ENCODE measurements at places on chromosomes 5 and 9.

GRCh38 chr5:55324815-55325418 lies 17.1 kb downstream of the MTREX start:
- DNase-seq: peak; percentile 21

DNA sequence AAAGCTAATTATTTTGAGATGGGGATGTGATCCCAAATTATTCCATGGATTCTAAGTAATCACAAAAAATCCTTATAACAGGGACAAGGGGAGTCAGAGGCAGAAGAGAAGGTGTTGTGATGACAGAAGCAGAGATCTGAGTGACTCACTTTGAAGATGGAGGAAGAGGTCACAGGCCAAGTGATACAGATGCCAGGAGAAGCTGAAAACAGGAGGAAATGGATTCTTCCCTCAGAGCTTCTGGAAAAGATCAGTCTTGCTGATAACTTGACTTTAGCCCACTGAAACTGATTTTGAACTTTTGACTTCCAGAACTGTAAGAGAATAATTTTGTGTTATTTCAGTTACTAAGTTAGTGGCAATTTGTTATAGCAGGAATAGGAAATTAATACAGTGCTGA lies 105.3 kb downstream of the GCNT1 start:
- DNase-seq: no peak

- no peak for DNase-seq
Measured at GRCh38 chr9:121122246-121123032, 47.7 kb downstream of the CNTRL start.

DNA sequence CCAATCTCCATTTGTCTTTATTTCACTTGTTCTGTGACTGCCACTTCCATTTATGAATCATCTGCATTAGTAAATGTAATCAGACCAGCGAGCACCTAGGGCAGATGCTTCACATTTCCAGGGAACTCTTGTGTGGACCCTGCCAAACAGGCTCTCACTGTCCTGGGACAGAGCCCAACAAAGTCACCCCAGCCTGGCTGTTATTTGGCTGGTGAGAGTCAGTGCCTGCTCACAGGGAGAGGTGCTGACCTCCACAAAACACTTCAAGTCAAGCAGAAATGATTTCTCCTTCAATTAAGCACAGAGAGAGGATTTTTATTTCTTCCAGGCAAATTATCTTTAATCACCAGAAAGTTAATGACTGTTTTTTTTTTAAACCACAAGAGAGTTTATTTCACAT lies 568.0 kb downstream of the MTRR start:
- DNase-seq: no peak

DNA sequence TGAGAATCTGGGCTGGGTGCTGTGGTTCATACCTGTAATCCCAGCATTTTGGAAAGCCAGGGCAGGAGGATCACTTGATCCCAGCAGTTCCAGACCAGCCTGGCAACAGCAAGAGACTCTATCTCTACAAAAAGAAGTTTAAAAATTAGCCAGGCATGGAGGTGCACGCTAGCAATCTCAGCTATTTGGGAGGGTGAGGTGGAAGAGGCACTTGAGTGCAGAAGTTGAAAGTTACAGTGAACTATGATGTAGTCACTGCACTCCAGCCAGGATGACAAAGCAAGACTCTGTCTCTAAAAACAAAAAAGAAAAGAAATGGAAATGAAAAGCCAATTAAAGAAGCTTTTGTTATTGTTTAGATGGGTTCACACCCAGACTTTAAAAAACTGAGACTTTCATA lies 131.6 kb upstream of the RASA1 start:
- no peak for DNase-seq

DNA sequence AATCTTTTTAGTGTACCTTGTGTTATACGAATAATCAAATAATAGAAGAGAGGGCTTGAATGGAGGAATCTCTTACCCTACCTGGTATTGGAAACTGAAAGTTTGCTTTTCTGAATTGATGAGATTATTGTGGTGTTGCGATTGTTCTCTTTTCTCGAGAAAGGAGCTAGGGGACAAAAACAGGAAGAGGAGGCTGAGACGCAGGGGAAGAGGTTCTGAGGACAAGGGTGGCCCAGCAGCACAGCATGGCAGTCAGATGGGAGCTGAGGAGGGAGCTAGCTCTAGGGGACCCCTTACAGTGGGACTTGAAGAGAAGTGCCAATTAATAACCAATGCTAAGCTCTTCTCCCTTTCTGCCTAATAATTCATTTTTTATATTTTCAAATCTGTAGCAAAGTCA lies 183.3 kb upstream of the DMAC1 start:
- no peak for DNase-seq

- DNase-seq: peak; percentile 73
Measured at GRCh38 chr9:125889476-125890419, 142.6 kb downstream of the PBX3 start.

GRCh38 chr5:127216143-127216542 lies 74.5 kb upstream of the MEGF10 start:
- no peak for DNase-seq

GRCh38 chr9:5839572-5839902 lies 6.6 kb upstream of the ERMP1 start:
- no peak for DNase-seq

GRCh38 chr5:180860273-180860886 lies 696 bp downstream of the ZFP62 start:
- DNase-seq: peak; percentile 63

DNA sequence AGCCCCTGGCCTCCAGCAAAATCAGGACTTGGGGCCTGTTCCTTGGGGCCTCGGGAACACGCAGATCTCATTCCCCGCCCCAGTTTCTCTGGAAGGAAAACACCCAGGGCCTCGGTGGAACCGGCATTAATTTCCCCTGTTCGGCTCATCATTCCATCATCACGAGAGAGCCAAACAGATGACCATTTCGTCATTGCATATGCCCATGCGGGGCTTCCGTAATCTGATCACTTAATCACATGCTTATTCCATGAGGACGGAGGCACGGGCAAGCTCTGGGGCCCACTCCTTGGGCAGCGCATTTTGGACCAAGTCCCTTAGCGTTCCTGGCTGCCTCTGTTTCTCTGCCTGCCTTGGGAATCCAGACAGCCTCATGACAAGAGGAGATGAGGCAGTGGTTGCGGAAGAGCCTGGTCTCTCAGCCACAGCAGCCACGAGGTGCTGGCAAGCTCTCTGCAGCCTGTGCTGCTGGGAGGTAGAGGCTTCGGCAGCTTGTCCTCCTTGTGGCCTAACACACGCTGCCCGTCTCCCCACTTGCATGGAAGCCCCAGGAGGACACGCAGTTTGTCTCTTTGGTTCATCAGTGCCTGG lies 65.0 kb upstream of the IER5L start:
- no peak for DNase-seq

DNA sequence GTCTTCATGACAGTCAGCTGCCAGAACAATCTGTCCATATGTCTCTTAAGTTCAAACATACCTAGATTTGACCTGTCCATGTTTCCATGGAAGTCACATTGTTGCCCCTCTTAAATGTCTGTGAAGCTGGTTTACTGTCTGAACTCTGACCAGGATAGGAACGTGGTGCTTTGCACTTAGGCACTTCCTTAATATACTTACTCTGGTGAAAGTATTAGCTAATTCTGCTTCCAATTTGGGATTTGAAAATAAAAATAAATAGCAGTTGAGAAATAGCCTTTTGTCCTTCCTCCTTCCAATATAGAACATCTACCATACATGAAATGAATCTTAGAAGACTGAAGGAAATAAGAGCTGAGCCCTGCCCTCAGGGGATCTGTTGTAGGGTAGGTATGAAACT lies 524.5 kb upstream of the CLINT1 start:
- DNase-seq: no peak

DNA sequence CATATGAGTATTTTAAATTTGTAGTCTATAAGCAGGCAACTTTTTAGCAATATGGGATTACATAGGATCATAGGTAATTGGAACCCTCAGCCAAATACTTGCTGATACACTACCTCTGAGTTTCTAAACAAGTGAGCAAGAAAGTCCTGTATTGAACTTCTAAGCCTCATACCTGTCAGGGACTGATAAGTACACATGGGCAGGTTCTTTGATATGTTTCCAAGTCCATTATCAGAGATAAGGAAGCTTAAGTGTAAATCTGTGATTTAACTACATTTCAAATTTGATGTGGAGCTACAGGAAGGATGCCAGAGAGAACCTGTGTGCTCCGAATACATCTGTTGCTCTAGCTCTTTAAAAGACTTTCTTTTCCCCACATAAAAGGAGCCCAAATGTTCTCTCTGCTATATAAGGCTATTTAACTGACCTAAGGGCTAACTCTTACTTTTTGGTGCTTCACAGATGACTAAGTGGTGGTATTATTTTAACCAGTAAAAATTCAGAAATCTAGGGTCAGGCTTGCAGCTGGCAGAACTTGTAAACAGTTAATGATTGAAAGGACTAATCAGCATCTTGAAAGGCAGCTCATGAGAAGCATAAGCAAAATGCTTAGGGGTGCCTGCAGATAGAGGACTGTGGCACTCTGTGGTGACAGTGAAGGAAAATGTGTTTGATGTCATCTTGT lies 228.6 kb downstream of the NR3C1 start:
- no peak for DNase-seq

- DNase-seq: no peak
Measured at GRCh38 chr5:56056875-56057274, 62.1 kb upstream of the IL6ST start.

- no peak for DNase-seq
Measured at GRCh38 chr5:39605145-39605544, 180.4 kb upstream of the DAB2 start.

DNA sequence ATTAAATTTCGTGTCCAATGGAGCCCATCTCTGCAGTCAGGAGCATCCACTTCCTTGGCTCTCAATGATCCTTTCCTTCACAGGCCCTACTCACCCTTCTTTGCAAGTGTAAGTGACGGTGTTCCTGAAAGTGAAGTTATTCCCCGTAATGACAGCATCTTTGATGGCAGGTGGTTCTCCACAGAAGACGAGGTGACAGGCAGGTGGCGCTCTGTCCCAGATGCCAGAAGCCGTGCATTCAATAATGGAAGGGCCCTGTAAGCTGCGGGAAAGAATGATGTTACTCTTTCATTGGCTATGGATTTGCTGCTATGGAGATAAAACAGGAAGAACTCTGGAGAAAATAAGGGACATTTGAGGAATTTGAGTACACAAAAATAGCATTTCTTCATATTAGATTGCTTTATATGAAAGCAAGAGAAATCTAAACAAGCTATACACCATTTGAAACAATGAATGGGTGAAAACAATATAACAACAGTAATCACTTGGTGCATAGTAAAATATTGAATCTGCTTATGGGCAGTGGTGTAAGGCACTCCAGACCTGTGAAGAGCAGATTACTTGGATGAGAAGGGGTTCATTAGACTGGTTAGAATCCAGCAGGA lies 89.9 kb upstream of the TXNDC8 start:
- DNase-seq: peak; percentile 54

- DNase-seq: no peak
Measured at GRCh38 chr5:76482984-76483383, 79.9 kb downstream of the IQGAP2 start.

DNA sequence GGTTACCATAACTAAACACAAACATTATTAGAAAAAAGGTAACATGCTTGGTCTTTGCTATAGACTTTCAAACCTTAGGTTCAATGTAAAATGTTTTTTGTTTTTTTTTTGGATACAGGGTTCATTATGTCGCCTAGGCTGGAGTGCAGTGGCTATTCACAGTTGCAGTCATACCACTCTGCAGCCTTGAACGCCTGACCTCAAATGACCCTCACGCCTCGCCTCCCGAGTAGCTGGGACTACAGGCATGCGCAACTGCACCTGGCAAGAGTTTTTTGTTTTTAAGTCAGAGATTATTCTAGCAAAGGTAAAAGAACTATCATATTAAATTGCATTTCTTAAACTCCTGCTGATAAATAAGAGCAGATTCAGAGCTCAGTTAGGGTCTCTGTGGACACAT lies 55.1 kb upstream of the NR5A1 start:
- DNase-seq: no peak

DNA sequence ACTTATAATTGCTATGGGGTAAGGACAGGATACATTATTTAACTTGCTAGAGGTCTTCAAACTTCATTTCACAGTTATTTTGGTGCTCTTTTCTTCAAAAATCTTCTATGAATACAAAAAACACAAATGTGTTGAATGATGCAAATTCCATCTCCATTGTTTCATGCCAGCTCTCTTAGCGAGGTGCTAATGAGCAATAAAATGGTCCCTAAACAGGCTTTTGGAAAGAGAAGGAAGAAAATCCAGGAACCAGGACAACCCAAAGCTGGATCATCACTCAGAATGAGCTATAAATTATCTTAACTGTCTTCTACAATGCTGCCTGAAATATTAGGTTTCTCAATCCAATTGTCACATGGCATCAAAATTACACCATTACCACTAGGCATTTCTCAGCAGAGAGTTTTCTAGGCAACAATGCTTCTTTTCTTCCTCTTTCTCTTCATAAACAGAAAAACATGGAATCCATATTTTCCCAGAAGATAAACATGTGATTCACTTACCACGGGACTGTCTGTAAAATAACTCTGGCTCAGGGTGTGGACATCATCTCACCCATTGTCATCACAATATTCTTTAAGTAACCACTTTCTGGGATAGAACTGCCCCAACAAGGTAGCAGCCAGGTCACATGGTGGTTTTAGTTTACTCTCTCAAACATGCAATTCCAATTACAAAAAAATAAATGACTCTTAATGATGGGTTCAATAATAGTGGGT lies 249.4 kb downstream of the NPR3 start:
- DNase-seq: no peak
